ENCODE measurements at places on chromosomes 11 and 22.
A peak's percentile ranks its signal among the peaks of the same experiment; 100 is the strongest.

GRCh38 chr22:36081023-36081431 lies 52.4 kb upstream of the RBFOX2 start:
- peak; percentile 96 for DNase-seq

DNA sequence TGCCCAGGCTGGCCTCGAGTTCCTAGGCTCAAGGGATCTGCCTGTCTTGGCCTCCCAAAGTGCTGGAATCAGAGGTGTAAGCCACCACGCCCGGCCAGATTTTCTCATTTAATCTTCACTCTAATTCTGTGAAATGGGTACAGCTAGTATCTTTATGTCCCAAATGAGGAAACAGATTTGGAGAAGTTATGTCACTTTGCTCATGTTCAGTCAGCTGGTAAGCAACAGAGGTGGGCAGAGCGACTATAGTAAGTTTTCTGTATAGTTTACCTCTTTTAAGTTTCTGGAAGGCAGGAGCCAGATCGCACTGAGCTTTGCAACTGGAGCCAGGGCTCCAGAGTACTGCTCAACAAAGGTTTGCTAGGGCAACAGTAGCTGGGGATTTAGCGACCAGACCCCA lies 33.2 kb downstream of the RCOR2 start:
- no peak for DNase-seq

DNA sequence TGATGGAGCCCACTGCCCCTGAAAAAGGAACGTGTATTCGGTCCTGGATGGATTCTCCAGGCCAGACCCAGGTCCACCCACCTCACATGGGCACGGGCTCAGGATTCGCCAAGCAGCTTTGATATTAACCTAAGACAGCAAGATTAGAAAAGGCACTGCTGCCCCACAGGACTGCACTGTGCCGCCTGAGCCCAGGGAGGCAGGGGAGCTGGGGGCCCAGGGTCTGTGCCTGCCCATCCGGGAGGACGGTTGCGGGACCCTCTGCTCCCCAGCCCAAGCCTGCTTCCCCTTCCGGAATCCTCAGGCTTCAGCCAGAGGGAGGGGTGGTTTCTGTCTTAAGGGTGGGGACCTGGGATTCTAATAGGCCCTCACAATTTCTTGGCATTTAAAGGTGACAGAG lies 13.5 kb upstream of the VSIG10L2 start:
- no peak for DNase-seq

GRCh38 chr22:40330615-40331014 lies 15.7 kb upstream of the ADSL start:
- no peak for DNase-seq

DNA sequence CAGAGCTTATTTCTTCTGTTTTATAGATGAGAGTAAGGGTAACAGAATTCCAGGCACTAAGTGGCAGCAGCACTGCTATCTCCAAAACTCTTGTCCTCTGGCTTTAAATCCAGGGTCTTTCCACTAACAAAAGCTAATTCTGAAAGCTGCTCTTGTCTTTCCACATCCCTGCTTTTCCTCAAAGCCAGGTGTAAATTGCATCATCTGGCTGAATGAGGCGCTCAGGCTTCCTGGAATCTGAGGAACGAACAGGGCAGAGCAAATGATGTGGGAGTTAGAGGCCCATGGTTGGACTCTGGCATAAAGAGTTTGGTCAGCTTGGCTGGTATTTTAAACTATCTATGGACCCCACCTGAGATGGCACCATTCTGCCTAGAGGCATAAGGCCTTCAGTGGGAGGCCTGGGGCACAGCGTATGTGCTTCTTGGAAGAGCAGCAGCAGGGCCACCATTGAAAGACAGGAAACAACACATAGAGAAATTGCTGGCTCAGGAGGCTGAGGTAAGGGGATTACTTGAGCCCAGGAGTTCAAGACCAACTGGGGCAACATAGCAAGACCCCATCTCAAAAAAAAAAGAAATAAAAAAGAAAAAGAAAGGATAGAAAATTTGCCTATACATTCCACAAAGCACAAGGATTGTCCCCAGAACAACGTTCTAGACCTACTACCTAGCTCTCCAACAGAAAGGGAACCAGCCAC lies 1.9 kb downstream of the KCNJ5 start:
- DNase-seq, result no peak

GRCh38 chr22:27480487-27480886 lies 321.1 kb downstream of the MN1 start:
- DNase-seq, result no peak

DNA sequence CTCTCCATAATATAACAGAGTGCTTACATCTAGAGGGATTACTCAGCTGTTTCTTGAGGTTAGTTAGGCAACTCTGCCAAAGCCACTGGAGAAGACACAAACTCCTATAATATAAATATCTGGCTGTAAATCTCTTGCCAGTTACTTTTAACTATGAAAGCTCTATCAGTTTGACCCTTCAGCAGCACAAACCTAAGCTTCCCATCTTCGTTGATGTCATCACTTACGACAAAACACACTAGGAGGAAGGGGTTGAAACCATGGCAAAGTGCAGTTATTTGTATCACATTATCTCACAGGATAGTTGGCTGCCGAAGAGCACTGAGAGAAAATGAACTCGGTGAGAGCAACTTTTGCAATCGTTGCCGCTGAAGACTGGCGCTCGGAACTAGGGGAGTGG lies 922.1 kb downstream of the OPCML start:
- no peak for DNase-seq

GRCh38 chr11:16807306-16807705 lies 68.9 kb downstream of the C11orf58 start:
- no peak for DNase-seq

DNA sequence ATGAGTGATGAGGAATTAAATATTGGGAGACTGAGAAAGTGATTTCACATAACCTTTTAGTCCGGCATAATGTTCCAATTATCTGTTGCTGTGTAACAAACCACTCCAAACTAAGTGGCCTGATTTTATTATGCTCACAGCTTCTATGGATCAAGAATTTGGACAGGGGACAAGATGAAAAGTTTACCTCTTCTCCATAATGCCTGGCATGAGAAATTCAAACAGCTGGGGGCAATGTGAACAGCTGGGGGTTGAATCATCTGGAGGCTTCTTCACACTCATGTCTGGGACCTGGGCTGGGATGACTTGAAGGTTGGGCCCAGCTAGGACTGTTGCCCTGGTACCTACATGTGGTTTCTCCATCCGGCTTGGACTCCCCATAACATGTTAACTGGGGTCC lies 99.4 kb upstream of the DRD2 start:
- DNase-seq, result no peak

- no peak for DNase-seq
These were observed 14.6 kb upstream of the FLRT1 start for GRCh38 chr11:64020976-64021756.

DNA sequence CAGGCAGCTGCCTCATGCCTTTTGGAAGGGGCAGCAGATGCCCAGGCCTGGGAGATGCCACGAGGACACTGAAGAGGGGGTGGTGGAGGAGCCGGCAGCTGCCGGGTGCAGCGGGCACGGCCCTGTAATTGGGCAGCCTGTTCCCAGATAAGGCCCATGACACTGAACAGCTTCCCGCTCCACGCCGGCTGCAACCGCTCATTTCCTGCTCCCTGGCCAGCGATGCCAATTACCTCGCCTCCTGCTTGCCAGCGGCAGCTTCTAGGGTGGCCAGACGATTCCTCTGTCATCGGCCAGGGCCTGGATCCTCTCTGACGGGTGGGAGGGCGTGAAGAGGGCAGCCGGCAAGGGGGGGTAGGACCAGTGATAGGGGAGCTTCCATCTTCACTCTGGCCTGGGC lies 22.8 kb downstream of the FLRT1 start:
- no peak for DNase-seq

DNA sequence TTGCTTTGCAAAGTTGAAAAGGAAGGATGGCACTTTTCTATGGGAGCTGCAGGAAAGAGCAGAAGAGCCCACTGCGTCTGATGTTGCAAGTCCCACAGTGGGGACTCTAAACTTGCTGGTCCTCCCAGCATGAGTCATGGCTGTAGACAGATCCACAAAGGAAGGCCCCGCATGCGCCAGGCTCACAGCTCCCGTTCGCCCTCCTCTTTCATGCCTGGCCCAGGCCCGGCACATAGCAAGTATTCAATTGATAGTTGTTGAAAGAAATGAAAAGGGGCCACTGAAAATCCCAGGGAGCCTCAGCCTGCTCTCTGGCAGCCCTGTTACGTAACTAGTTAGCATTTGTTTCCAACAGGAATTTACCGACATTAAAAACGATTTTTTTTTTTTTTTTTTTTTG lies 18.9 kb downstream of the AP1B1 start:
- DNase-seq, result no peak

GRCh38 chr11:123122852-123123251 lies 60.9 kb upstream of the HSPA8 start:
- no peak for DNase-seq

DNA sequence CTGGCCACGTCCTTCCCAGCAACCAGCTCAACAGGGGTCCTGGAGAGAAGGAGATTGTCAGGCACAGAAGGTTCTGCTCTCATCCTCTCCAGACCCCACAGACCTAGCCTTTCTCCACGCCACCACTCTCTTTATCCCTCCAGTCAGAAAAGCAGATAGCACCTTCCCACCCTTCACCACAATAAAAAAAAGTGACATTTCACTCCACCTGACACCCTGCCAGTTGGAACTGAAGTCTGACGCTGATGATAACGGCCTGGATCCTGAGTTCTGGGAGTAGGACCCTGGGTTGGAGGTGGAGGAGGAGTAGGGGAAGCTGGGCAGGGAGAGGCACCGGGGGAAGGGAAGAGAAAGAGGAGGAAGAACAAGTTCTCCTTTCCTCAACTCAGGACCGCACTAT lies 127.5 kb upstream of the ANO1 start:
- DNase-seq, result no peak

GRCh38 chr22:49807780-49808708 lies 19.6 kb downstream of the BRD1 start:
- DNase-seq, result no peak

DNA sequence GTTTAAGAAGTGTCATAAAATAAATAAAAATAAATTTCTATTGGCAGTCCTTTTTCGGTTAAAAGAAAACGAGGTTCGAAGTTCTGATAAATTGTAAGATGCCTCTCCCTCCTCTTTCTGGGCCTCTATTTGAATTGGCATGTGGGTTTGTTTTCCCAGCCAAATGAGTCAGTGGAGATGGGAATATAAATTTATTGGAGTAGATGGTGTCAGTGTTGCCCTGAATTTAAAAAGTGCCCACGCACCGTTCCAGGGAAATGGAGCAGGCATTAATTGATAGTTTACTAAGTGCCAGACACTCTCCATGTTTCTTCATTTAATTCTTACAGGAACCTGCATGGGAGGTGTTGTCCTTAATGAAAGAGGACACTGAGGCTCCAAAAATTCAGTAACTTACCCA lies 119.2 kb downstream of the FEZ1 start:
- DNase-seq, result no peak

DNA sequence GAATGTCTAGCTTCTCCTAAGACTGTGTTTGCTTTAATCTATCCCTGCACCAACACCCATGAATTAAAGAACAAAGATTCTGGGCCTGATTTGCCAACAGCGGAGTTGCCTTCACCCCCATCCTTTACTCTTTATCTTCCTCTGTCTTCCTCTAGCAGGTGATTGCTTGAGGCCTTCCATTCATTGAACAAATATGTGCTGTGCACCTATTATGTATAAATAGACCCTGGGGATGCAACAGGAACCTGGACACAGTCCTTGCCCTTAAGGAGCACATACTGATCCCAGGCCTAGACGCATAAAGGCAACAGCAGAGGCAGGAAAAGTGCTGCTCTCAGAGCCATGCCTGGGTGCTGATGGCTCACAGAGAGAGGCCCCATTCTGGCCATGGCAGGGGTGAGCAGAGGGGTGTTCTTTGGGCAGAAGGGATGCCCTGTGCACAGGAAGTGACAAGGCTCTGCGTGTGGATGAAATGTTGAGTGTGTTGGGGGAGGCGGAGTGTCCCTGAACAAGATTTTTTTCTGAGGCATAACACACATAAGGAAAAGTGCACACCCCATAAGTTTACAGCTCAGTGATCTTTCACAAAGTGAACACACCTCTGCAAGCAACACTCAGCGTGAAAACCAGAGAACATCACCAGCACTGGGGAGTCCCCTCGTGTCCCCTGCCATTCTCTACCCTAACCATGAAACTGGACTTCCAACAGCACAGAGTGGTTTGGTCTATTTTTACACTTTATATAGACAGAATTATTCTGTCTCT lies 145.9 kb downstream of the GRIK4 start:
- DNase-seq, result no peak

DNA sequence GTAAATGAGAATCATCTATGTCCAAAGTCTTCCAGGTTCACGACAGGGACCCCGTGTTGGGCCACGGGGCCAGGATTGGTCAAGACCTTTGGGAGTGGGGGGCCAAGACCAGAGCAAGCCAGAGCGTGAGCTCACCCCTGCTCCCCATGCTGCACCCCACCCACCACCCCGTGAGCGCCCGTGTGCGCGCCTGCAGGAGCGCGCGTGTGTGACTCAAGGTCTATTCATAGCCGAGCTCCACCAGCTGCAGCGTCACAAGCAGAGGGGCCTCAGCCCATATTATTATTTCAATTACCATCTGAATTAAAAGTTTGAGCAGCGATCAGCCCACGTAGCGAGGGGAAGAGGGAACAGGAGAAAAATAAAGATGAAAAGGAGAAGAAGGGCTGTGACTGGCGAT lies 5.2 kb downstream of the KCNJ4 start:
- DNase-seq, result no peak

- no peak for DNase-seq
These were observed 284.6 kb downstream of the GUCY1A2 start for GRCh38 chr11:106733635-106734034.

GRCh38 chr11:128470081-128470480 lies 117.3 kb downstream of the ETS1 start:
- no peak for DNase-seq

GRCh38 chr11:130022799-130023198 lies 20.2 kb upstream of the PRDM10 start:
- no peak for DNase-seq

GRCh38 chr11:1586699-1587098 lies 1.6 kb upstream of the KRTAP5-1 start:
- DNase-seq, result no peak

DNA sequence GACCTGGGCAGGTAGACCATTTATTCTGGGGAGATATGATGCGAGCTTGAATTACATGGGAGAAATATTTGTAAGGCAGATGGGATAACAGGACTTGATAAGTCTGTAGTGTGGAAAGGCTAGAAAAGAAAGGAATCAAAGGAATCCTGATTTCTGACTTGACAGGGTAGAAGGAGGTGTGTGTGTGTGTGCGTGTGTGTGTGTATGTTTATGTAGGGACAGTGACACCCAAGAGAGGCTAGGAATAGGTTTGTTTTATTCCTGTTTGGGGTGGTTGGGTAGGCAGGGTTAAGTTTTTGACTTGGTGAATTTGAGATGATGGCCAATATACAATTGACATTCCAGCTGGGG lies 390 bp upstream of the HTATIP2 start:
- DNase-seq, result no peak

GRCh38 chr11:66388780-66389386 lies 17.3 kb upstream of the SLC29A2 start:
- DNase-seq, result no peak

DNA sequence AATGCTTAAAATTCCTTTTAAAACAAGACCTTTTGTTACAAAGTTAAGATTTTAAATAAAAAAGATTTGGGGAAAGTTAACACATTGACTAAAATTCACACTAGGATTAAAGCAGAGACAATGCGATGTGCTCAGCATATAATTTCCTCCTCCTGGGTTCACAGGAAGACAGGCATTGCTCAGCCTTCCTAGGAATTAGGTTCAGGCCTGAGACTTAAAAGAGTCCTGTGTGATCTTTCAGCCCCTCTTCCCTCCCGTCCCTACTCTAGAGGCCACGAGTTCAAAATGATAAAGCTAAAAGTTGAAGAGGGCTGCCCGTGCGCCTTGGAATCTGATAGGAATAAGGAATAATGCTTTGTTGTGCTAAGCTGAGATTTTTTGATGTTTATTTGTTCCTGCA lies 218.6 kb downstream of the KIRREL3 start:
- DNase-seq, result no peak

GRCh38 chr11:69899957-69900821 lies 81.0 kb upstream of the FGF3 start:
- DNase-seq, result no peak
